ENCODE measurements at places on chromosomes 7 and 10.
A peak's percentile ranks its signal among the peaks of the same experiment; 100 is the strongest.

DNA sequence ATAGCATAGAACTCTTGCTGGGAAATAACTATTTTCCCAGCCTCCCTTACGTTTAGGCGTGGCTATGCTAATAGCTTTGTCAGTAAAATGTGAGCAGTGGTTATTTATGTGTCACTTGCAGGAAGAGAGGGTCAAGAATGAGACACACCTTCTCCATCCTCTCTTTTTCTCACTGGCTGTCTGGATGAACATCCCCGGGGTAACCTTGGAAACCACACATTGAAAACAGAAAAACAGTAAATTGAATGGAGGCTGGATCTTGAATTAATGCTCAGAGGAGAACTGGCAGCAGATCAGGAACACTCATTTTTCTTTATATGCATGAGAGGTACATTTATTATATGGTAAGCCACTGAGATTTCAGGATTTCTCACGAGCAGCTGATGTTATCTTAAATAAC, 127.6 kb downstream of the DNAJB9 start:
- no peak for DNase-seq

GRCh38 chr7:96052860-96053470, 268.9 kb downstream of the SLC25A13 start:
- DNase-seq: peak; percentile 89

DNA sequence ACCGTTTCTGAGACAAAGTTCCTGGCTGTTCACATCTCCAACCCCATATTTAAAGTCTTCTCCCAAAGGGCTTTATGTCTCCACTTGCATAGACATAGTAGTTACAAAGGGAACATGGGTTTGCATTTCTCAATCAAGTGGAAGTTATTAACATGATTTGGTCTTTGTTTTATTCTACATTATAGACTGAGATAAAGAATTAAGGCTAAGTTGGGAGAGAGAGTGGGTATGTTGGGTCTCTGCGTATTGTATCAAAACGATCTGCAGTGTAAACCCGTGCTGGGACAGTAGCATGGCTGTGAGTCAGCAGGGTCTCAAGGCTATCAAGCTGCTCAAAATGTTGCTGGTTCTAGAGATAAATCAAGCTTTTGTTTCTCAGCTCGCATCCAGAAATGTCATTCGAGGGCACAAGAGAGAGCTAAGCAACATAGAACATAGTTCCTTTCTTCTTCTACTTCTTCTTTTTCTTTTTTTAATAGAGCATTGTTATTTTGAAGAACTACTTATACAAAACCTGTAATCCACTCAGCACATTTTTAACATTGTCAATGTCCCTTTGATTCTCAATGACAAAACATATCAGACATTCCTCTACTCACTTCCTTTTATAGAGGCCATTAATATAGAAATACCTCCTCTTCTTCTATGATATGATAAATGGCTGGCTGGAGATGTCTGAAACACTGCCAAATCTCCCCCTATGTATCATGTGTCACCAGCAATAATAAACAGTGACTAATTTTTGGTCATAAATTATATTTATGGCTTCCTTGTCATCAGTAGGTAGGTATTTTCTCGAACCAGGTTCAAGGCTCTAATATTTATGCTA, 34.5 kb upstream of the RHOBTB1 start:
- no peak for DNase-seq

- no peak for DNase-seq
Observed at GRCh38 chr10:6239213-6239991, 36.7 kb downstream of the PFKFB3 start.

GRCh38 chr10:117071286-117072050, 66.5 kb upstream of the SHTN1 start:
- no peak for DNase-seq

DNA sequence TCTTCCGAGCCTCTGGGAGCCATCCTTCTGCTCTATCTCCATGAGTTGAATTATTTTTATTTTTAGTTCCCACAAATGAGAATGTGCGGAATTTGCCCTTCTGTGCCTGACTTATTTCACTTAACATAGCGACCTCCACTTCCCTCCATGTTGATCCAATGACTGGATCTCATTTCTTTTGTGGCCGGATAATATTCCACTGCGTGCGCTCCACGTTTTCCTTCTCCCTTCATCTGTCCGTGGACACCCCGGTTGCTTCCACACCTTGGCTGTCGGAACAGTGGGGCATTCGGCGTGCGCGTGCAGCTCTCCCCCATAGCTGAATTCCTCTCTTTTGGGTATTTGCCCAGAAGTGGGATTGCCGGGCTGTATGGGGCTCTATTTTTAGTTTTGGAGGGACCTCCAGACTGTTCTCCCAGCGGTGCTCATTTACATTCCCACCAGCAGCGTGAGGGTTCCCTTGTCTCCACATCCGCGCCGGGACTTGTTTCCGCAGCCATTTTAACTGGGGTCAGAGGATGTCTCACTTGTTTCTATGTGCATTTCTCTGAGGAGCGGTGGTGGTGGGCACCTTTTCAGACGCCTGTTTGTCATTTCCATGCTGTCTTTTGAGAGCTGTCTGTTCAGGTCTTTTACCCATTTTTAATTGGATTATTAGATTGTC, 51.0 kb upstream of the SUN1 start:
- DNase-seq: no peak

- no peak for DNase-seq
Observed at GRCh38 chr7:151824373-151824933, 52.5 kb downstream of the PRKAG2 start.

DNA sequence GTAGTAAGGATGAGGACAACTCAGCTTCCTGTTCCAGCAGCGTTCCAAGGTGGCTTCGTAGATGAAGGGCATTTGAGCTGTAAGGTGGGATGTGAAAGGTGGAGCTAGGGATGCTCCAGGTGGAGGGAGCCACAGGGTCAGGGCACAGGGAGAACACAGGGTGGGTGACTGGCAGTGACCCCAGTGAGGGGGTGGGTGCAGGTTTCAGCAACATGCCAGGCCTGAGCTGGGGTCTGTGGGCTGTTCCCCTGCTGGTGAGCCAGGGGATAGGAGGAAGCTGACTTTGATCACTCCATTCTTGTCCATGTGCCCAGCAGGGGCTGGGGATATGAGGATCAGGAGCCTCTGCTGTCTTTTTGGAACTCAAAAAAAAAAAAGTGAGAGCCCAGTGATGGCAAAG, 33.2 kb downstream of the CDH23 start:
- DNase-seq: no peak

GRCh38 chr7:19439517-19439916, 269.3 kb downstream of the POLR1F start:
- DNase-seq: no peak

GRCh38 chr7:31251441-31251840, 89.1 kb downstream of the NEUROD6 start:
- no peak for DNase-seq

GRCh38 chr7:70712942-70713341, 419.0 kb upstream of the GALNT17 start:
- peak; percentile 28 for DNase-seq

GRCh38 chr7:10643545-10643944, 330.1 kb upstream of the PHF14 start:
- no peak for DNase-seq

- DNase-seq: no peak
Observed at GRCh38 chr10:82925547-82925946, 1050.6 kb downstream of the NRG3 start.

DNA sequence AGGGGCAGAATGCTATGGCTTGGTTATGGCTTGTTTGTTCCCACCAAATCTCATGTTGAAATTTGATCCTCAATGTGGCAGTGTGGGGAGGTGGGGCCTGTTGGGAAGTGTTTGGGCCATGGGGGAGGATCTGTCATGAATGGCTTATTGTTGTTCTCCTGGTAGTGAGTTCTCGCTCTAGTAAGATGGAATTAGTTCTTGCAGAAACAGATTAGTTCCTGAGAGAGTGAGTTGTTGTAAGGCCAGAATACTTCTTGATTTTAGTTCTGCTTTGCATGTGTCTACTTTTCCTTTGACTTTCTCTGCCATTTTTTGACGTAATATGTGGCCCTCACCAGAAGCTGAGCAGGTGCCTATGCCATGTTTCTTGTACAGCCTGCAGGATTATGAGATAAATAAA, 188.2 kb downstream of the KIF20B start:
- DNase-seq: no peak

- DNase-seq: no peak
Observed at GRCh38 chr10:35331894-35332640, 4.2 kb upstream of the CCNY start.

DNA sequence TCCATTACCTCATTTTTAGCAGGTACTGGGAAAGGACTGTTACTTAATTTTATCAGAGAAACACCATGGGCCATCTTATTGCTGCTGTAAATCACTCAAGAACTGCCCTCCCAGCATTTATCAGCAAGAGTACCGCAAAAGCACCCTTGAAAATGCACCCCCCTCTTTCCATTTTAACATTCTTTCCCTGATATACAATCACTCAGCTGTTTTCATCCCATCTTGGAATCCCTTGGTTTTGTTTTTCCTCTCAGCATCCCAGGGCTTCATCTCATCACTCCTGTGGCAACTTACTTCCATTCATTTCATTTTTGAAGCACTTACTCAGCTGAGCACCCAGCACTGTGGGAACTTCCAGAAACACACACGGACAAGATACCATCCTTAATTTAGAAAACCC, 36.5 kb downstream of the RAPGEF5 start:
- DNase-seq: no peak

- DNase-seq: no peak
Observed at GRCh38 chr7:155294511-155294778, 3.2 kb upstream of the INSIG1 start.

GRCh38 chr10:78313636-78314035, 280.0 kb downstream of the RPS24 start:
- no peak for DNase-seq

DNA sequence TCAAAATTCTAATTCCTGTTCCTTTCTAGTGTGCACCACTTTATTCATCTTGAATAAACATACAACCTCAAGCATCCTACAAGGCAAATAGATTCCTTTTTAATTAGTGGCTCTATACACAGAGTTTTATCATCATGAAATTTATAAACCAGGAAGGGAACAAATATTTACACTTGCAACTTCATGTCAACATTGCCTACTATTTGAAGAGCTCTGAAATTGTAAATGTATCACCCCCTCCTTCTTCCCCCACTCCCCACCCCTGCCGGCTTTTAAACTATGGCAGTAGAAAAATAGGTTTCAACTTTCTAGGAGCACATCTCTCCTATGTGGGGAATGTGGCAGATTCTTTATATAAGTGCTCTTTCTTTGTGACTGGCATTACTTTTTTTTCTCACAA, 49.6 kb downstream of the KAT6B start:
- peak; percentile 79 for DNase-seq

DNA sequence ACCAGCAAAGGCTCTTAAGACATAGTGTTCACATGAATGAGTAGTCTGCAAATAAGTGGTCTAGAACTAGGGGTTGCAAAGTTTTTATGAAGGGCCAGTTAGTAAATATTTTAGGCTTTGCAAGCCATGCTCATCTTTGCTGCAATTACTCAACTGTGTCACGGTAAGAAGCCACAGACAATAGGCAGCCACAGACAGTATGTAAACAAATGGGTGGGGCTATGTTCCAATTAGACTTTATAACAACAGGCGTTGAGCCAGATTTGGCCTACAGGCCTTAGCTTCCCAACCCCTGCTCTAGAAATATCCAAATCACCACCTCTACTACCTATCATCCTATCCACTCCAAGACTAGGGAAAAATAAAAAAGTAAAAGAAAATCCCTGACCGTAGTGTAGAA, 9.2 kb downstream of the IKZF5 start:
- DNase-seq: no peak

DNA sequence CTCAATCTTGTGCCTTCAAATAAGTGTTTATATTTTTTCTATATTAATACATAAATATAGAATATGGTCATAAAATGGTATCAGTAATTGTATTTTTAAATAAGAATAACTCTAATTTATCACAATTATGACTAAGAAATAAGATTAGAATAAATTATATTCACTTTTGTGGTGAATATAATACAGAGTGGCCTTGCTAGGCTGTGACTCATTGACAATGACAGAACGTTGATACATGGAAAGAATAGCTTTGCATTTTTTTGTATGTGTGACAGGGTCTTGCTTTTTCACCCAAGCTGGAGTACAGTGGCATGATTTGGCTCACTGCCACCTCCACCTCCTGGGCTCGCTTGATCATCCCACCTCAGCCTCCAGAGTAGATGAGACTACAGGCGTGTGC, 47.8 kb upstream of the PCLO start:
- no peak for DNase-seq

DNA sequence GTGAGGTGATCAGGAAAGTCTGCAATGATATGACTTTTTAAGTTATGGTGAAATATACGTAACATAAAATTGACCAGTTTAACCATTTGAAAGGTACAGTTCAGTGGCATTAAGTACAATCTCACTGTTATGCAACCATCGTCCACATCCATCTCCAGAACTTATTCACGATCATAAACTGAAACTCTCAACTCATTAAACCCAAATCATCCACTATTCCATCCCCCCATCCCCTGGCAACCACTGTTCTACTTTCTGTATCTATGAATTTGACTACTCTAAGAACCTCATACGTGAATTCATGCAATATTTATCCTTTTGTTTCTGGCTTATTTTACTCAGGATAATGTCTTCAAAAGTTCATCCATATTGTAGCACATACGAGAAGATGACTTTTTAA, 48.4 kb downstream of the TFAM start:
- DNase-seq: no peak

- no peak for DNase-seq
Observed at GRCh38 chr7:144531181-144531580, 127.7 kb upstream of the NOBOX start.

- no peak for DNase-seq
Observed at GRCh38 chr7:7761340-7761973, 43.0 kb upstream of the RPA3 start.

- no peak for DNase-seq
Observed at GRCh38 chr7:4962872-4963775, 4.1 kb upstream of the MMD2 start.
